ENCODE measurements at places on chromosomes 13 and 19. TPM values are rescaled to one million over a fixed set of nuclear protein-coding genes. Genes with fewer than 3 reads are reported as not detected.

N4BP2L1 gene
- 0.19 TPM for total RNA-seq

CFAP97D2 gene
- total RNA-seq, result not detected

ZNF69 gene
- total RNA-seq, result 8.8 TPM

GRCh38 chr13:110539894-110540293 is 21.6 kb downstream of the RAB20 start:
- no peak for DNase-seq

DNA sequence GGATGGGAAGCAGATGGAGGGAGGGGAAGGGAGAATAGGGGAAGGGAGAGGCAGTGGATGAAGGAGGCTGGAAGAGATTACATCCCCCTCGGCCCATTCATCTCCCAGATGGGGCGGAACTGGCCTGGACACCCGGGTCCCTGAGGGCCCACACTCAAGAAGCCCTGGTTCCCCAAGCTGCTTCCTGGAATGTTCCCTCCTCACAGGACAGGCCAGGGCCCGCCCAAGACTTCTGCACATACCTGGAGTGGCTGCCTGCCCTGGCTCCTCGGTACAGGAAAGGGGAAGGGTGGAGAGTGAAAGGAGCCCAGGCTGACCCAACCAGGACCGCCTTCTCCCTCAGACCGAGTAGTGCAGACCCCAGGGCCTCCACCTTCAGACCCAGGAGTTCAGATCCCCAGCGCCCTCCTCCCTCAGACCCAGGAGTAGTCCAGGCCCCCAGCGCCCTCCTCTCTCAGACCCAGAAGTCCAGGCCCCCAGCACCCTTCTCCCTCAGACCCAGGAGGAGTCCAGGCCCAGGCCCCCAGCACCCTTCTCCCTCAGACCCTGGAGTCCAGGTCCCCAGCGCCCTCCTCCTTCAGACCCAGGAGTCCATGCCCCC is 489 bp downstream of the NTF4 start:
- DNase-seq, result no peak

- DNase-seq, result no peak
Observed at GRCh38 chr19:38836983-38837626, 5.5 kb upstream of the ECH1 start.

GRCh38 chr19:3480383-3481091 is at the start of gene SMIM24:
Gene SMIM24, minus strand, starts transcription at chr19:3480525. Its CDS starts 62 bp downstream, at chr19:3480463.
- no peak for DNase-seq

GRCh38 chr13:109160357-109160756 is 530.9 kb downstream of the MYO16 start:
- DNase-seq, result no peak

DNA sequence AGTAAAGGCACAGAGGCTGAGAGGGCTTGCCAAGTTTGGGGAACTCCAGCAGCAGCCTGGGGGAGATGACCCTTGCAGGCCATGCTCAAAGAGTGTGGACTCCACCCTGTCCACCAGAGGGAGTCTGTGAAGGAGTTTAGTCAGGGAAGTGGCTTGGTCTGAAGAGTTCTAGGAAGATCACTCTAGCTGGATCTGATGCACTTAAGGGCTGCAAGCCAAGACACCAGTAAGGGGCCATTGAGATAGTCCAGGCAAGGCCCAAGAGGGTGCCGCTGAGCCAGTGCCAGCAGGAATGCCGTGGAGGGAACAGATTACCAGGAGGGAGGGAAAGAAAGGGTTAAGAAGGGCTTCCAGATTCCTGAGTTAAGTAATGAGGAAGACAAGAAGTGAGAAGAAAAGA is 68.7 kb downstream of the ZAR1L start:
- peak; percentile 77 for DNase-seq

DNA sequence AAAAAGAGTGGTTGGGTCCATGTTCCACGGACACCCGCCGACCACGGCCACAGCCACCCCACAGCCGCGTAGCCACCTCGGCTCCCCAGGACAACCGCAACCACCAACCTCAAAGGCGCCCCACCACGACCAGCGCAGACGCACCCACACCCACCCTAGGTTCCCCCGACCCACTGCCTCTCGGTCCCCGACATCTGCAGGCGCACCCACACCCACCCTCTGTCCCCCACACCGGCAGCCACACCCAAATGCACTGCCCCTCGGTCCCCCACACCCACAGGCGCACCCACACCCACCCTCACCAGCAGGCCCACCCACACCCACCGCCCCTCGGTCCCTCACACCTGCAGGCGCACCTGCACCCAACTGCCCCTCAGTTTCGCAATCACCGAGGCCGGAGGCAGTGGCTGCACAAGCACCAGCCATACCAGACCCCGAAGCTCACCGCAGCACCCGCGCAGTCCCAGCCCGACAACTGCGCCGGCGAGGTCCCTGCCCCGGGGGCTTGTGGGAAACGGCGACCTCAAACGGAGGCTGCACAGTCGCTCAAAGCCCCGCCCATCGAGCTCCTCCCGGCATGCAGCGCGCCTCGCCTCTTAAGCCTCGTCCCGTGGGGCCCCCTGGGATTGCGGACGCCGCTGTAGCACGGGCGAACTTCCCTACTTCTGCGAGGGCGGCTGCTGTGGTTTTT is 18.3 kb downstream of the ZNF77 start:
- DNase-seq, result no peak

GRCh38 chr19:46629546-46630025 is 4.7 kb upstream of the PTGIR start:
- DNase-seq, result no peak

DNA sequence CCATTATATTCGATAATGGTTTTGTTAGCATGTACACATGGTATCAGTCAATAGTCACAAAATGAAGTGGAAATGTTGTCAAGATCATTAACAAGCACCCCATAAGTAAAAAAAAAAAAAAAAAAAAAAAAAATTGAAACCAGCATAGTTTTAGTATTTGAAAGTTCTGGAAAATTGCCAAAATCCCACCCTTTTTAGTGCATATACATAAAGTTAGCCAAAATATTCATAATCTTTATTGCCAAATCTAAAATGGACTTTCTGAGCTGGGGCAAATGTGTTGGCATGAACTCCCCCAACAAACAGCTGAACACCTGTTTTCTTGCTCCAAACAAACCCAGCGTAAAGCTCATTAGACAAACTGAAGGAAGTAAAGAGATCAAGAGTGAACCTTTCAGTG is 73.9 kb downstream of the MZT1 start:
- DNase-seq, result no peak

GRCh38 chr13:32726374-32727037 is 140.3 kb downstream of the PDS5B start:
- DNase-seq, result no peak

Data from LHCN-M2 (cell line).